ENCODE measurements at places on chromosomes 6 and 20.

- no peak for DNase-seq
Observed at GRCh38 chr6:45625191-45625664, 247.5 kb upstream of the SUPT3H start.

DNA sequence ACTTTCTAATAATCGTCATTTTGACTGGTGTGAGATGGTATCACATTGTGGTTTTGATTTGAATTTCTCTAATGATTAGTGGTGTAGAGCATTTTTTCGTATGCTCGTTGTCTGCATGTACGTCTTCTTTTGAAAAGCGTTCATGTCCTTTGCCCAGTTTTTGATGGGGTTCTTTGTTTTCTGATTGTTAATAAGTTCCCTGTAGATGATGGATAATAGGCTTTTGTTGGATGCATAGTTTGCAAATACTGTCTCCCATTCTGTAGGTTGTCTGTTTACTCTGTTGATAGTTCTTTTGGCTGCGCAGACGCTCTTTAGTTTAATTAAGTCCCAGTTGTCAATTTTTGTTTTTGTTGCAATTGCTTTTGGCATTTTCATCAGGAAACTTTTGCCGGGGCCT is 32.3 kb upstream of the XRN2 start:
- no peak for DNase-seq

DNA sequence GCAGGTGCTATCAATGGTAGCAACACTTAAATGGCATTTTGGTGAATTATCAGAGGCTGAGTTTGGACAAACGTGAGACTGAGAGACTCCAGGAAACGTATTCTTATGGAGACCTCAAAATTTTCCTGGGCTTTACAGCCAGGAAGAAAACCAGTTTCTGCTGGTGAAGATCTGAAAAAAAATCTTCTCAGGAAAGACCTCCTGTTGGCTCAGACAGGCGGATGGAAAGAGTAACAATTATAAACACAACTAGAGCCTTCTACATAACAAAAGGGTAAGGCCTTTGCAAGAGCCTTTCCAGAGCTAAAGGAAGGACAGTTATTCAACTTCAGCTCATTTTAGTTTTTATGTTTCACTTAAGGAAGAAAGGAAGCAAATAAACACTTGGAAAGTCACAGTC is 274.4 kb downstream of the THBS2 start:
- DNase-seq, result no peak

- DNase-seq, result no peak
Observed at GRCh38 chr20:58852543-58853271, at the start of gene GNAS. Gene GNAS, plus strand, starts transcription at chr20:58852716.

DNA sequence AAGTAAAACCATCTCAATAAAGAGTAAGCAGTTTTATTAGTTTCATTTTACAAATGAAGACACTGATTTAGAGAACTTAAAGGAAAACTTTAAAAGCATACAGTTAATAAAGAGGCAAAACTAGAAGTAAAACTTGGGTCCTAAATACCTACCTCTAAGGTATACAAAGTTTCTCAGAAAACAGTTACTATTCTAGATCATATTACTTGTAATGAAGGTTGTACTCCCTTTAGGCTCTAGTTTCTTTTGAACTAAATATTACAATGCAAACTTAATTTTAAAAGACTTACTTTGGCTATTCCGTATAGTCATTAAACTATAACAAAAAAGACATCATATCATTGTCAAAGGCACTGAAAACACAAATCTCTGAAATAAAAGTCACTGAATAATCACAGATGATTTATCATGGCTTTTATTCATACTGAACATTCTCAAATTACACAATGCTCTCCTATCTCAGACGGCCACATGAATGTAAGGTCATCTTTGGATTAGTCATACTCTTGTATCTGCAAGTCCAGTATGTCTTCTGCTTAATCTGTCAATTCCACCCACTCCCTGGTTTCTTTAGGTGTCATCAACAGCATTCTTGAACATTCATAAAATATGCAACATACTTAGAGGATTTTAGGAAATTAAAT is 361.6 kb upstream of the RUNX2 start:
- no peak for DNase-seq

- DNase-seq, result no peak
Observed at GRCh38 chr6:70336996-70337742, 34.3 kb upstream of the COL9A1 start.

DNA sequence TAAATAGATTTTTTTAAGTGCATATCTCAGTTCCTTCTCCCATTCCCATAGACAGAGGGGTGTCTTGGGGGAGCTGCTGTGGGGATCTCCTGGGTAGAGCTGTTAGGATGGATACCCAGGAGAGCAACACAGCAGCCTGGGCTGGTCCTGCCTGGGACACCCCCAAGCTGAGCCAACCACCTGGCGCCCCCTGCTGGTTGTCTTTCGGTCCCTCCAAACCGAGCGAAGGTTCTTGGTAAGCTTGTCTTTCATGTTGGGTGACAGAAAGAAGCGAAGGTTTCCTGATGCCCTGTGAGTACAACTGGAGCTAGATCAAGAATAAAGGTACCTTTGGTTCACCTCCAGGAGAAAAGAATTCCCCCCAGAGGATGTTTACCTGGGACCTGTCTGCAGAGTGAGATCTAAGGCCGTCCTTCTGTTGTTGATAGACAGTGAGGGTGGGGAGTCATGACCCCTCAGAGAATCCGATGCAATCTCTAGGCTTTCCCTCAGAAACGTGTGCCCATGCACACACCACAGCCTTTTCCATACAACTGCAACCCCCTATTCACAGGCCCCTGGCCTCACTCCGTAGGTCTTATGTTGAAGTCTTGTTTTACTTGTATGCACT is 50.8 kb downstream of the SNX9 start:
- DNase-seq, result peak; percentile 85

GRCh38 chr6:90123831-90124230 is 172.8 kb downstream of the BACH2 start:
- no peak for DNase-seq

- no peak for DNase-seq
Observed at GRCh38 chr6:63919556-63920110, 284.0 kb downstream of the PHF3 start.

DNA sequence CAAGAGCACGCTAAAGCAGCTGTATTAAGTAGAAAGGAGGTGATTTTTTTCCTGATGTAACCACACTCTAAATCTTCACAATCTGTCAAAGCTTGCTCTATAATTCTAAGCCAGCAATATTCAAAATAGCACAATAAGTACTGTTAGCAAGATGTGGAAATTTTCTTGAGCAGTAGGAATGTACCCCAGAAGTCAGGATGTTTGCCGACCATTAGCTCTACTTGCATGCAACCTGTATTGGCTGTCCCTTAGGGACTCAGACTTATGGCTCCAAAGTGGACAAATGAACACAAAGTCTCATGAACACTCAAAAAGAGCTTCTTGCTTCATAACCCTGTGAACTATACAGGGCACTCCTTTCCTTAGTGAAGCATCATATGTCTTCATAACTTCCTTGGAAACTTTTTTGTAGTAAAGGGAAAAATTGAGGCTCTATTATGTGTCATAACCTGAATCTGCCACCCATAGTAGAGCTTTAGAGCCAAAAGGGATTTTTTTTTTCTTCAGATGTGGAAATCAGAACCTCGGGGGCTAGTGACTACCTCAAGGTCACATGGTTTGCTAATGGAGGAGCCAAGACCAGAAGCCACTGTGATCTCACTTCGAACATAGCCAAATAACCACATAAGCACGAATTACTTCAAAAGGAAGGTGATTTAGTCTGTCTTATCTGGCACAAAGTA is 54.5 kb downstream of the ADGRG6 start:
- DNase-seq, result no peak

DNA sequence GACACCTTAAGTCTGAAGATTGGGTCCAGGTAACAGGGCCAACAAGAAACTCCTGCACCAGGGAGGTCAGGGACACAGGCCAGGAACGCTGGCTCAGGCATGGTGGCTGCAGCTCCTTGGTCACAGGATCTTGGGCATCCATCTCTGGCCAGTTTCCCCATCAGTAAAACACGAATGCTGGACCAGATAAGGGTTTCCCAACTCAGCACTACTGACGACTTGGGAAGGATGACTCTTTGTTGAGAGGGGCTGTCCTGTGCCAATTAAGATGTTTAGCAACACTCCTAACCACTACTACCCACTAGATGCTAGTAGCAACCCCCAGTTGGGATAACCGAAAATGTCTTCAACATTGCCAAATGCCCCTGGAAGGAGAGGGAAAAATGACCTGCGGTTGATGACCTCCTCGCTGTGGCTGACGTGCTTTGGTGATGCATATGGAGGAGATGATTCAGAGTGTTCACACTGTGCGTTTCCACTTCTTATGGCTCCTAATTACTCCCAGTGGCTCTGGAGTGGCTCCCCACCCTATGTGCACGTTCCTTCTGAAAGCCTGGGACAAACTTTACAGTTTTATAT is 261.9 kb downstream of the CDH26 start:
- DNase-seq, result no peak
